Liver (tissue), 10 donors: ENCODE measurements at places on chromosomes 1 and 21. TPM values are rescaled to one million over a fixed set of nuclear protein-coding genes. Genes with fewer than 3 reads are reported as not detected.

The MROH9 gene
- total RNA-seq = not detected

The SLC45A1 gene
- total RNA-seq = 0.08 TPM

The VSIG8 gene
- not detected for total RNA-seq

The CELA3B gene
- not detected for total RNA-seq

The KIF21B gene
- total RNA-seq = 1.6 TPM

The SYT14 gene
- total RNA-seq = not detected

GRCh38 chr1:58911841-58912499 is 128.1 kb upstream of the JUN start:
- DNase-seq = no peak

DNA sequence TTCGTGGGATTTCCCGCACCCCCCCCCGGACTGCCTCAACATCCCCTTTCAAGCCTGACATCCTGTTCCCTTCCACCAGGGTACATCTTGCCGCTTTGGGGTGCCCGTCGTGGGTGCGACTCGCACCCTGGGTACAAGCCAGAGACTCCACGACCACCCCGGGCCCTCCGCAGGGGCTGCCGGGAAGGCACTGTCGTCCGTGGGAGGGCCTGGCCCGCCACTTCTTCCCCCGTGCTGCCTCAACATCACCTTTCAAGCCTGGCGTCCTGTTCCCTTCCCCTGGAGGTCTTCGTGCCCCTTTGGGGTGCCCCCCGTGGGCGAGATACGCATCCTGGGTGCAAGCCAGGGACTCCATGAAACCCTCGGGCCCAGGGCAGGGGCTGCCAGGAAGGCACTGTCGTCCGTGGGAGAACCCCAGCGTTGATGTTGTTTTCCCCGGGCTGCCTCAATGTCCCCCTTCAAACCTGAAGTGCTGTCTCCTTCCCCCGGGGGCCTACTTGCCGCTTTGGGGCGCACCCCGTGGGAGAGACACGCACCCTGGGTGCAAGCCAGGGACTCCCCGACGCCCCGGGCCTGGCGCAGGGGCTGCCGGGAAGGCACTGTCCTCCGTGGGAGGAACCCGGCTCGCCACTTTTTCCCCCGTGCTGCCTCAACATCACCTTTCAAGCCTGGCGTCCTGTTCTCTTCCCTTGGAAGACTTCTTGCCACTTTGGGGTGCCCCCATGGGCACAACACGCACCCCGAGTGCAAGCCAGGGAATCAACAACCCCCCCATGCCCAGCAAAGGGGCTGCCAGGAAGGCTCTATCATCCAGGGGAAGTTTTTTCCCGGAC is 138.6 kb downstream of the LIPI start:
- DNase-seq = no peak

DNA sequence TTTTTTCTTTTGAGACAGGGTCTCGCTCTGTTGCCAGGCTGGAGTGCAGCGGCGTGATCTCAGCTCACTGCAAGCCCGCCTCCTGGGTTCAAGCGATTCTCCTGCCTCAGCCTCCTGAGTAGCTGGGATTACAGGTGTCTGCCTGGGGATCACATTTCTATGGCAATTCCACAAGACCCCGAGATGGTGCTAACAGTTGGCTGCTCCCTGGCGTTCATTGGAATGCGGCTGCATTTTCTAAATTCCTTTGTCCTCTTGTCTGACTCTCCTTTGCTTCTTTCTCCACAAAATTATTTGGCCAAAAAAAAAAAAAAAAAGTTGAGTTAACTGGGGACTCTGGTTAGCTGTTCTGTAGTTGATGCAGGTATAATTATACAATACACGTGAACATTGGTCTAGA is 176.4 kb downstream of the ETS2 start:
- no peak for DNase-seq

DNA sequence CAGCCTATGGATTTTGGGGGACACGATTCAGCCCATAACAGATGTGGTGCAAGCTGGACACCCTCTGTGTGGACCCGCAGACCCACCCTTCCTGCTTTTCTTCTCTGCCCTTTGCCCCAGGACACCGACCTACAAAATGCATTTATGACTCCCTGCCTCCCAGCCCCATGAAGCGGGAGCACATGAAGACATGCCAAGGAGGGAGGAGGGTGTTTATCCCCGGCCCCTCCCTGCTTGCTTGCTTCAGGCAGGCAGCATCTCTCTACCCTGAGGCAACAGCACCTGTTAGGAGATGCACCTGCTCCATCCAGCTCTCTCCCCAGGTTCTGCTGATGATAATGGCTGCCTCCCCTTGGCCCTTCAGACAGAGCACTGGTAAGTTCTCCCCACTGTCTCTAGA is 187.5 kb downstream of the PSMG1 start:
- no peak for DNase-seq

DNA sequence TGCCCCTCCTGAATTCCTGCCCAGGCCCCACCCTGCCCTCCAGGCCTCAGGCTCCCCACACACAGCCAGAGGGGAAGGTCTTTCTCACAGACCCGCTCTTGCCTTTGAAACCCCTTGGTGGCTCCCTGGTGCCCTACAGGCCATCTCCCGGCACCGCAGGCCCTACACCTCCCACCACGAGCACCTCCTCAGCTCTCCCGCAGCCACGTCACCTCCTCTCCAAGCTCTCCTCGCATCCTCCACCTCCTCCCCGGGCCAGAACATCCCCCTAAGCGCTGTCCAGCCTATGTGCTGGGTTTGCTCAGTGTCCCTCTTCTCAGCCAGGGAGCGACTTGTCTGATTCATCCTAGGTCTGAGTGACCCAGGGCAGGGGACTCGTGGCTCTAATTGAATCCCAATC is 66.4 kb downstream of the DMRTB1 start:
- DNase-seq = no peak

GRCh38 chr1:99348397-99349132 is 84.3 kb downstream of the PLPPR4 start:
- no peak for DNase-seq

GRCh38 chr1:201350884-201351283 is 26.6 kb downstream of the TNNT2 start:
- no peak for DNase-seq

GRCh38 chr1:63668298-63668697 is 75.1 kb downstream of the PGM1 start:
- no peak for DNase-seq

- DNase-seq = no peak
Observed at GRCh38 chr1:248114890-248115289, 19.9 kb downstream of the OR2L13 start.

GRCh38 chr1:80891871-80892270 is 908.9 kb upstream of the ADGRL2 start:
- DNase-seq = no peak

DNA sequence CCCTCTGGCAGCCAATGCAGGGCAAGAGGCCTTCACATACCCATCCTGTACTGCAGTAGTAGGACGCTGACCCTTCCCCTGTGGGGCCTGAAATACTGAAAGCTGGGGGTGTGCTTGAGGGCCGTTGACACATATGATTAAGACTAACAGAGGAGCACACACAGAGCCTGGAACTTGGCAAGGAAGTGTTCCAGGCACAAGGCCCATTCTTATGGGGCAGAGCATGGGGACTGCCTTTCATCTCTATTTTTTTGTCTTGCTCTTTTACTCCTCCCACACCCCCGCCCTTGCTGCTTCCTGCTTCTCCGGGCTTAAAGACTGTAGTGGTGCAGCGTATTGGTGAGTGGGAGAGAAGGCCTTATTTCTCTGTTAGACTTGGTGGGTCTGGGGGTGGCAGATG is 137.4 kb downstream of the BACH1 start:
- no peak for DNase-seq

GRCh38 chr1:68128157-68128556 is 77.7 kb upstream of the DIRAS3 start:
- DNase-seq = no peak

- DNase-seq = no peak
Observed at GRCh38 chr1:114109981-114110380, 43.7 kb downstream of the SYT6 start.

DNA sequence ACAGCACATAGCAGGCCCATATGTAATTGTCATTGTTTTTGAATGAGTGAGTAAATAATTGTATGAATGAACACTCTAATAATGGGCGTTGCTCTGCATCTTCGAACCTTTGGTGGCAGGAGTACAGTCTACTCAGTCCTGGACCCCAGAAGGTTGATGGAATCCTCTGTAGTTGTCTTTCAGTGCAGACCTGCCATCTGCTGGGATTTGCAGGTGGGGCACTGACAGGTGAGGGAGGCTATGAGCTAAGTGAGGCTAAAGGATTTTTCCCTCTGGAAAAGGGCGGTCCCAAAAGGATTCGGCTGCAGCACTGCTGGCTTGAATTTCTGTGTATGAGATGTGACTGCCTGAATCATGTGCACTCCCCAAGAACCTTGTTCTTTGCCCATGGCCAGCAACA is 53.4 kb downstream of the PLXNA2 start:
- no peak for DNase-seq

GRCh38 chr1:67434491-67434890 is 4.3 kb upstream of the SERBP1 start:
- no peak for DNase-seq

GRCh38 chr1:19391596-19391981 is 79.5 kb downstream of the SLC66A1 start:
- no peak for DNase-seq

- no peak for DNase-seq
Observed at GRCh38 chr1:234848972-234849649, 239.1 kb upstream of the IRF2BP2 start.

- no peak for DNase-seq
Observed at GRCh38 chr1:34292472-34292871, 115.8 kb downstream of the C1orf94 start.

- DNase-seq = no peak
Observed at GRCh38 chr1:33468531-33468930, 3.9 kb upstream of the ZSCAN20 start.

DNA sequence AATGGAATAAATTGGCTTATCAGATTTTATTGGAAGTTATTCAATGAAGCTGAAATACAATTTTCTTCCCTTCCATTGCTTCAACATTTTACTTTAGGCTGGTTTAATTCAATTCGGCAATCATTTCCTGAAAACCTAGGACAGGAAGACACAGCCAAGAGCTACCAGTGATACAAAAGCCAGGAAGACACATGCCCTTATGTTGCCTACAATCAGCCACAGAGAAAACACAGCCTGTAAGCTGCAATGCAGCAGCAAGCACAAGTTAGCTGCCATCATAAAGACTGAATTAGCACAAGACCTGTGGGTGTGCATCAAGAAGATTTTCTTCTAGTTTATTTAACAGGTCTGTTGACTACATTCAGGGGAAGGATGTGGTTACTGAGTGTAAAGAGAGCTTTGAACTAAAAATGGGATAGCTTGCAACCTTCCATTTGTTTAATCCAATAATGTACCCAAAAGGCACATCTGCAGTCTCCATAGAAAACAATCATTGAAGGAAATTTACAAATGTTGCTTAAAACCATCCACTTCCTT is 193.8 kb downstream of the KCNH1 start:
- DNase-seq = no peak

DNA sequence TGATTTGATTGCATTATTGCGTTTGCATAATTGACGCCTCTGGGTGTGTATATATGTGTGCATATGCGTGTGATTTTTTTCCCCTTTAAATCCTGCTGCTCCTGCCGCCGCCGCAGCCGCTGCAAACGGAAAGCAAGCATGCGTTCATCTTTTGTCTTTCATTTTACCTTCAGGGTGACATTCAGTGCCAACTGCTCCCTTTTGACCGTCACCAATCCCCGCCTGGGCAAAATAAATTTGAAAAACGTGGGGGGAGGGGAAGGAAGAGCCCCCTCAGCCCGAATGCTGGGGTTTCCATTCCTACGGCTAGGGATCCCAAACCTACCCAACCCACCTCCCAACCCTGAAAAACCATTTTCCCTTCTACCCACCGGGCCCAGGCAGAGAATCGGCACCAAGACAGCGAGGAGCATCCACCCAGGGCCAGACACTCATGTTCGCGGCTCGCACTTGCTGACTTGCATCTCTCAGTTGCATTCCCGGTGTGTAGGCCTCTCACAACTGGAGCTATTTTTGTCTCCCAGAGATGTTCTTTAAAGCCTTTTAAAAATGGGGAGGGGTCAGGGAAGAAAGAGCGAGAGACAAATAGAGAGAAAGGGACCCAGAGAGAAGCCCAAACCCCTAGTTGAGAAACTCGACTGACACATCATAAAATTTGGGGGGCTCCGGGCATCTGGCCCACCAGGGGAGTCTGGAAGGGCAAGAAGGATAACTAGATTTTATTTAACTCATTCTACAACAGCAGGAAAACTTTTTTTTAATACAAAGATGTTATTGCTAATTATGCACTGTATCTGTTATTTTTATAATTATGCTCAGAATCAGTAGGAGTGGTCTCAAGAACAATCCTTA is 367.1 kb upstream of the ESRRG start:
- DNase-seq = no peak

DNA sequence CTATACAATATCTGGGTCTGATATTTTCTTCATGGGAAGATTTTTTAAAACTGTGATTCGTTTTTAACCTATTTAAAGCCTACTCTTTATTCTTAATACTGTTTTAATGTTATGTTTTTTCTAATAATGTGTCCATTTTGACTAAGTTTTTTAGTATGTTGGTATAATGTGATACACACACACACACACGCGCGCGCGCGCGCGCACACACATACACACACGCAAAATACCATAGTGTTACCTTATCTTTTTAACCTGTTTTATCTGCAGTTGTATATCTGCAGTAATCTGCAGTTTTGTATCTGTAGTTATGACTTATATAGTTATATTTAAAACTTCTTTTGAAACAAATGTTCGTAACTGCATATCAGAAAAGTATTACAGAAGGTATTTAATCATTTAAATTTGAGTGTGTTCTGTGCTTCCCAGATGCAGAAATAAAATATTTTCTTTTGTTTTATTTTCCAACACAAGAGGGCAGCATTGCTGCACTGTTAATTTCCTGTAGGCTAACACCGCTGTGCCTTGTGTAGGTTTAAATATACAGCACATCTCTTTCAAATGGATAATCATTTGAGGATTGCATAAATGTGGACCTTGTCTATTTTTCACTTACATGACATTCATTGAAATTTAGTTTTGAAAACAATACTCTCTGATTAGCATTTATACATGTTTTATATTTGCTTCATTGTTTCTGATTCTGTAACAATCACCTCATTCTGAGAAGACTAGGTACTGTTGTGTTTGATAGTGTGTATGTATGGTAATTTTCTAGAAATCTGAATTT is 166.1 kb downstream of the PDE4B start:
- DNase-seq = no peak

DNA sequence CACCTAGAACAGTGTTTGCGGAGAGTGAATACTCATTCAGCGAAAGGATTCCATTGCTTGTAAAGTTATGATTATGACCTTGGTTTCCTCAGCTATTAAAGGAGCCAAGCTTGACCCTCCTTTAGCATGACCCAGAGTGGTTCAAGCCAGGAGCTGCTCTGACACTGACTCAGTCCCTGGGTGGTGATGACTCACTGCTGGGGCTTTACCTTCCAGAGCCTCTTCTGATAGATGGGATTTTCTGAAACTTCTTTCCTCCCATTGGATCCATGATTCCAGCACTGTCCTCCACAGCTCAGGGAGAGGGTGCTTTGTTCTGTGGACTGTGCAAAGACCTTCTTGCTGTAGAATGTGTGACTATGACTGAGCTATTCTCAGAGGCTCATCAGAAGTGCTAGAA is 77.4 kb downstream of the S1PR1 start:
- no peak for DNase-seq
